Right ventricle myocardium superior (tissue), 1 donor: ENCODE measurements at places on chromosomes 6 and 20. TPM values are rescaled to one million over a fixed set of nuclear protein-coding genes. Genes with fewer than 3 reads are reported as not detected.
A peak's percentile ranks its signal among the peaks of the same experiment; 100 is the strongest.

Gene AURKA
- 6.0 TPM for total RNA-seq

Gene LHFPL5
- not detected for total RNA-seq

Gene IRAK1BP1
- total RNA-seq, result 4.4 TPM

DNA sequence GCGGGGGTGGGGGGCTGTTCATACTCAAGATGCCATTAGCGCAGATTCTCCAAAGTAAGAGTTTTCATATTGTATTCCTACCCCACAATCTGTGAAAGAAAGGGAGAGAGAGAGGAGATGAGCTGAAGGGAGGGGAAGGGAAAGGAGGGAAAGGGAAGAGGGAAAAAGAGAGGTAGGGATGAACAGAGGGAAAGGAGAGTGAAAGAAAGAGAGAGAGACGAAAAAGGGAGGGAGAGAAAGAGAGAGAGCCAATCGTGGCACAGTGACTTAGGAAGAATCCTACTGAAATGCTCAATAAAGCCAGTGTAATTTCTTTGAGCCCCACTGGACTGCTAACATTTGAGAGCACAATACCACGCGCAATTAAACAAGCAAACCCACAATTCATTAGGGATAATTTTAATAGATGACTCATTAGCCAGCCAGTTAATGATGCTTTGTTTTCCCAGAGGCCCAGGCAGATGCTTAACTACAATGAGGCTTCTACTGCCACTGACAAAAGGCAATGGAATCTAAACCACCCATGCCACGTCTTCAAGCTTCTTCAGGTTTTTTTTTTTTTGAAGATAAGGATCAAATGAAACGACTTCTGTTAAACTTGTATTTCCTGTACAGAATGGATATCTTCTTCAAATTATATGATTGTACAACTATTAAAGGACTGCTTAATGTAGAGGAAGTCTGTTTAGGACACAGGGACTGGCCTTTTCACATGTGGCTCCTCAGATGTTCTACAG, 306.8 kb downstream of the FOXC1 start:
- no peak for DNase-seq

DNA sequence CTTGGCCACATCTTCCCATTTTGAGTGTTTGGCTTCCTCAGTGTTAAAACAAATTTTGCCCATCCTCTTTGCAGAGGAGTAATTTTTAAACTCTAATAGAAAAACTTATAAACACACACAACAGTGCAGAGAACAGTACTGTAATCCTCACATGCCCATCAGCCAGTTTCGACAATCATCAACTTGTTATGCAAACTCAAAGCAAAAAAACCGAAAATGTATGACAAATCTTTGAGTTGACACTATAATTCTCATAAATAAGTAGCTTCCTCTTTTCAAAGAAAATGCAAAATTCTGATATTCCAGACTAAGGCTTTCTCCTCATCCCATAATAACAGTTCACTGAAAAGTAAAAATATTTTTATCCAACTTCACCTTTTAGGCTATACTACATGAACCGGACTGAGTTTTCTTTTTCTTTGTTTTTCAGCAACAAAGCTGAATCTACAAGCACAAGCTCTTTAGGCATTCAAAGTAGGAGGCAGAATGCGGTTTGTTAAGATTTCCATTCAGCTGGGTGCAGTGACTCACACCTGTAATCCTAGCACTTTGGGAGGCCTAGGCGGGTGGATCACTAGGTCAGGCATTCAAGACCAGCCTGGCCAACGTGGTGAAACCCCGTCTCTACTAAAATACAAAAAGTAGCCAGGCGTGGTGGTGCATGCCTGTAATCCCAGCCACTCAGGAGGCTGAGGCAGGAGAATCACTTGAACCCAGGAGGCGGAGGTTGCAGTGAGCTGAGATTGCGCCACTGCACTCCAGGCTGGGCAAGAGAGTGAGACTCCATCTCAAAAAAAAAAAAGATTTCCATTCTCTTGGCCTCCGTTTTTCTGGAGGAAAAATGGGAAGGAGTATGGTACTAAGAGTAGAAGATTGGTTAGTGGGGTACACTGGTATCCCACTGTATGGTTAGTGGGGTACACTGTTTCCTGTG, 74.8 kb downstream of the GCNT2 start:
- DNase-seq, result no peak

DNA sequence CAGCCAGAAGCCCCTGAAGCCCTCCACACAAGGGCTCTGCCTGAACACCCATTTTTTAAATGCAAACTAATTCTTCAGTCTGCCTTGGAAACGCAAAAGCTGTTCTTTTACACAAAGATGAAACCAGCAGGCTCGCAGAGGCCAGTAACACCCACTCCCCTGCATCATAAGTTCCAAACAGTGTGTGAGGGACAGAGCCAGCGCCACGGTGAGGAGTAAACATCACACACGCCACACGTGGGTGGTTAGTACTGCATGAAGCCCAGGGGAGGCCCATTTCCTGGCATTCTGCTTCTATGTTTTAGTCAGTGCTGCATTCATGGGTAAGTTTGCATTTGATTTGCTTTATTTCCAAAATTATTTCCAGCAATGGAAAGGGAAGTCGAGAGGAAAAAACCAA, 217.7 kb upstream of the RIN2 start:
- no peak for DNase-seq

DNA sequence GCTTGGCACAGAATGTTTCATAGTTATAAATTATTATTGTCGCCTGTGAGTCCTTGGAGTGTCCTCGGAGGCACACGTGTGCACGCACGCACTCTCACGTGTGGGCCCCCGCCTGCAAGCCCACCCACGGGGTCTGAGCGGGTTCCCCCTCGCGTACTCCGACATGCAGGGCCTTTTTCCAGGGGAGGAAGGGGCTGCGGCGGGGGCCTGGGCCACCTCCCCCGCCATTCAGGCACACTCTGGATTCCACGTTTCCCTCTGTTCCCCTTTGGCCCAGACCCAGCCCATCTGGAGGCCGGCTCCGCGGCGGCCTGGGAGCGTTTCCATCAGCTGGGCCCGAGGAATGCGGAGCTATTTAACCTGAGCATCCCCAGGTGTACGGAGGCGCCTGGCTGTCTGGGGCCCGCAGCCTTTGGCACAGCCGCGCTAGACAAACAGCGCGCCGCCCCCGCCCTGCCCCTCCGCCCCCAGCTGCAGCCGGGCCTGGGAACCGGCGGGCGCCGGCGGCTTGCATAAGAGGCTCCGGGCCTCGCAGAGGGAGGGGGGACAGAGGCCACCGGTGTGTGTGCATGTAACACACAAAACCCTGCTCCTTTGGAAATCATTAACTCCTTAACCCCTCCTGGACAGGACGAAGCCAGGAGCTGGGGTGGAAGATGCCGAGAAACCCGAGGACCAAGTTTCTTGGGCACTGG, 3.3 kb downstream of the ID1 start:
- peak; percentile 84 for DNase-seq

DNA sequence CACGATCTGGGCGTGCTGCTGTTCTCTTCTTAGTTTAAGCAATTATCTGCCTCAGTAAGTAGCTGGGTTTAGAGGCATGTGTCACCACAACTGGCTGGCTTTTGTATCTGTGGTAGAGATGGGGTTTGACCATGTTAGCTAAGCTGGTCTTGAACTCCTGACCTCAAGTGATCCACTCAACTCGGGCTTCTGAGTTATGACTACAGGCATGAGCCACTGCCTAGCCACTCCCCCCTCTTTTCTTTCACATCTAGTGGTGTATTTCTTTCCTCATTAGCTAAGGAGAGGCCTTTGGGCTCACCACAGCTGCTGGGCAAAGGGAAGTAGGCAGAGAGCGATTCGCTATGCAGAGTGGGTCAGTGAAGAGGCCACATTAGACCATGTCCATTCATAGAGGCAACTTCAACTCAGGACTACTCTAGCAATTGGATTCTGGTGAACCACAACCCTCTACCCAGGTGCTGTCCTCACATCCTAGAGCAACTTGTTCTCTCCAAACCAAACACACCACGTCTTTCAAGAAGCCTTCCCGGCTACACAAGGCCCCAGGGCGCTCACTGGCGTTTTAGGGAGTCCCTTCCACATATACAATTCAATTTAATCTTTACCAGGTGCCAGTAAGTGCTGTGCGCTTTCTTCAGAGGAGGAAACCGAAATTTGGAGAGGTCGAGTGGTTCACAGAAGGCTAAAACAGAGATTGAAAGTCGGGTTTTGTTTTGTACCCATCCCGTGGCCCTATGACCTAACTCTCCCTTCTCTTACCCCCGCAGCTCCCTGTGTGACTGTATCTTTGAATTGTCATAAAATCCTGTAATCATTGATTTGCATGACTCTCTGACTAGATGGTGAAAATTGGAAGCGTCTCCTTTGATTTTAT, 26.5 kb upstream of the GFOD1 start:
- DNase-seq, result no peak

DNA sequence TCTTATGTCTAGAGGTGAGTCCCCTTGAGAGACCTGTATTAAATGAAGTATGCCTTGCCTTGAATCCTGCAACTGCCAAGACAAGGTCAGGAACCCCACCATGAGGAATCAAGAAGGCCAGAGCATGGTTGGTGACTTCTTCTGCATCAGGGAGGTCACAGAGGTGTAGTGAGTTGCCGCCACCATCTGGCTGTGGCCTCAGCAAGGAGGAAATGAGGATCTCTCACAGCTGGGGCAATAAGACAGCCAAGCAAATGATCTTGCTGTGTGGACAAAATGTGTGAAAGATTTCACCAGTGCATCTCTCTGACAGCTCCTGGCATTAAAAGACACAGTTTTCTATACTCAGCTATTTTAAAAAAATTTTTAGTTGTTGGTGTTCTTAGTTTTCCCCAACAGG, 611.0 kb downstream of the DOK5 start:
- no peak for DNase-seq

- DNase-seq, result no peak
Observed at GRCh38 chr6:124443541-124443940, 518.7 kb upstream of the RNF217 start.
